Endothelial cell of coronary artery (primary cell): ENCODE measurements at places on chromosomes 5 and 9. TPM values are rescaled to one million over a fixed set of nuclear protein-coding genes. Genes with fewer than 3 reads are reported as not detected.

The PCDHB9 gene
- 0.27 and 0.28 TPM in 2 replicates for total RNA-seq

The OGN gene
- total RNA-seq: under 0.01 TPM in 1 of 2 replicates, not detected in the other

The RPL35 gene
- total RNA-seq: 2,620 and 2,756 TPM in 2 replicates

The ENG gene
- total RNA-seq: 60.0 and 137 TPM in 2 replicates

The AQP7 gene
- total RNA-seq: 0.09 TPM in 1 of 2 replicates, not detected in the other

The IL7R gene
- 1.6 and 3.2 TPM in 2 replicates for total RNA-seq

The KCNN2 gene
- 0.54 TPM in 1 of 2 replicates, not detected in the other for total RNA-seq

The SUSD3 gene
- 0.09 and 0.19 TPM in 2 replicates for total RNA-seq

The ERCC8 gene
- 12.2 and 13.0 TPM in 2 replicates for total RNA-seq

The SEPTIN8 gene
- total RNA-seq: 44.6 and 61.6 TPM in 2 replicates

The SNCB gene
- total RNA-seq: 0.09 TPM in 1 of 2 replicates, not detected in the other

The EPB41L4A gene
- total RNA-seq: 8.9 and 13.4 TPM in 2 replicates

The GABRB2 gene
- not detected in 2 replicates for total RNA-seq

The TCF7 gene
- under 0.01 and 0.09 TPM in 2 replicates for total RNA-seq

The TMOD1 gene
- 0.09 and 0.28 TPM in 2 replicates for total RNA-seq

The FCN2 gene
- total RNA-seq: not detected in 2 replicates

The JAK2 gene
- 6.5 and 12.2 TPM in 2 replicates for total RNA-seq

The ANKRD34B gene
- total RNA-seq: not detected in 2 replicates

The HTR4 gene
- total RNA-seq: 0.09 TPM in 1 of 2 replicates, not detected in the other

The SHOC1 gene
- total RNA-seq: under 0.01 TPM in 1 of 2 replicates, not detected in the other

The FBXO10 gene
- total RNA-seq: 8.3 and 10.1 TPM in 2 replicates

The SNCAIP gene
- total RNA-seq: 4.4 and 14.4 TPM in 2 replicates

The PTGES gene
- 0.09 and 0.28 TPM in 2 replicates for total RNA-seq

The AMBP gene
- not detected in 2 replicates for total RNA-seq

The CCDC192 gene
- not detected in 2 replicates for total RNA-seq

The DHFR gene
- total RNA-seq: 12.8 and 20.3 TPM in 2 replicates

The SSBP2 gene
- total RNA-seq: 5.8 and 7.3 TPM in 2 replicates

The GRM6 gene
- total RNA-seq: not detected in 2 replicates

The SLC27A6 gene
- total RNA-seq: 0.09 TPM in 1 of 2 replicates, not detected in the other

The PCDHB7 gene
- total RNA-seq: 0.45 and 0.56 TPM in 2 replicates

The ZNF883 gene
- total RNA-seq: 0.09 and 2.1 TPM in 2 replicates

The IFNA2 gene
- total RNA-seq: not detected in 2 replicates

The PDLIM4 gene
- 50.3 and 63.1 TPM in 2 replicates for total RNA-seq

The MARCOL gene
- total RNA-seq: not detected in 2 replicates

The MCC gene
- 52.1 and 74.6 TPM in 2 replicates for total RNA-seq

The PCDHGC4 gene
- 0.90 and 1.4 TPM in 2 replicates for total RNA-seq

The CAVIN4 gene
- 1.6 and 2.0 TPM in 2 replicates for total RNA-seq

The MYMK gene
- not detected in 2 replicates for total RNA-seq

The LCP2 gene
- total RNA-seq: not detected in 2 replicates

The ABCA2 gene
- total RNA-seq: 11.0 and 27.3 TPM in 2 replicates
